Stimulated activated CD4-positive, alpha-beta T cell treated with anti-CD3 and anti-CD28 coated beads, Interleukin-15, amount 100 ng/mL, for 1 hour (primary cell): ENCODE measurements at places on chromosomes 7 and 10.

DNA sequence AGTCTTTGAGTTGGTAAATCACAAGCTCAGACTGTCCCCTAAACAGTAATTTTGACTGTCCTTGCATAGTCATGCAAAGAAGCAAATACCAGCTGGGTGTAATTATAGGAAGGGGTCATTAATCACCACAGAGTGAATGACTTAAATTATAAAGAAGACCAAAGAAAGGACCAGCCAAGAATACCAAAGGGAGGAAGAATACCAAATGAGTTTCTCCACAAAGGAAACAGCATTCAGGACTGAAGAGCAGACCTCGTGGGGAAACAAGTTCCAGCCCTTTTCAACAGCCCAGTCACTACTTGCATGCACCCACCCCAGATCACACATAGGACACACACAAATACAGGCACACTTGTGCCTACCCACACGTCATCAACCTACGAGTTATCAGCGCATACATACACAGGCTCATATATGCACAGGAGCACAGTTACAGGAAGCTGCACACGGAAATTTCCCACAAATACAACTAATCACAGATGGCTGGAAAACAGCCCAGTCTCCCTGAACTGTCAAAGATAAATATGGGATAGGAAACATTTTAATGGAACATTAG lies 77.6 kb downstream of the DENND2A start:
- no peak for DNase-seq

DNA sequence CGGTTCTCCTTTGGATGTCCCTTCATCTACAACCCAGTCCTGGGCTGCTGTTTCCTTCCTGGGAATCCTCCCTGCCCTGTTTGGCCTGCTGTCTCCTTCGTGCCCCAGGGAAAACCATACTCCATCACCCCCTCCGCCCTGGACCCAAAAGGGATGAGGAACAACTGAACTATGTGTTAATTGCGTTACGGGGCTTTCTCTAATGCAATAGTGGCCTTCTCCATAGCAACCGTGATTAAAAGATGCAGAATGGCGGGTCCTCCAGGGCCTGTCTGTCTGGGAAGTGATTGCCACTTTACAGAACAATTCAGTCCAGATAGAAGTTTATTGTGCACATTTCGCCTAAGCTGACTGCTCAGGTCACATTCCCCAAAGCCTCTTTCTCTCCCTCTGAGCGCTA lies 112.0 kb upstream of the FGFR2 start:
- no peak for DNase-seq

- no peak for DNase-seq
Measured at GRCh38 chr7:17132726-17133125, 165.7 kb upstream of the AHR start.

DNA sequence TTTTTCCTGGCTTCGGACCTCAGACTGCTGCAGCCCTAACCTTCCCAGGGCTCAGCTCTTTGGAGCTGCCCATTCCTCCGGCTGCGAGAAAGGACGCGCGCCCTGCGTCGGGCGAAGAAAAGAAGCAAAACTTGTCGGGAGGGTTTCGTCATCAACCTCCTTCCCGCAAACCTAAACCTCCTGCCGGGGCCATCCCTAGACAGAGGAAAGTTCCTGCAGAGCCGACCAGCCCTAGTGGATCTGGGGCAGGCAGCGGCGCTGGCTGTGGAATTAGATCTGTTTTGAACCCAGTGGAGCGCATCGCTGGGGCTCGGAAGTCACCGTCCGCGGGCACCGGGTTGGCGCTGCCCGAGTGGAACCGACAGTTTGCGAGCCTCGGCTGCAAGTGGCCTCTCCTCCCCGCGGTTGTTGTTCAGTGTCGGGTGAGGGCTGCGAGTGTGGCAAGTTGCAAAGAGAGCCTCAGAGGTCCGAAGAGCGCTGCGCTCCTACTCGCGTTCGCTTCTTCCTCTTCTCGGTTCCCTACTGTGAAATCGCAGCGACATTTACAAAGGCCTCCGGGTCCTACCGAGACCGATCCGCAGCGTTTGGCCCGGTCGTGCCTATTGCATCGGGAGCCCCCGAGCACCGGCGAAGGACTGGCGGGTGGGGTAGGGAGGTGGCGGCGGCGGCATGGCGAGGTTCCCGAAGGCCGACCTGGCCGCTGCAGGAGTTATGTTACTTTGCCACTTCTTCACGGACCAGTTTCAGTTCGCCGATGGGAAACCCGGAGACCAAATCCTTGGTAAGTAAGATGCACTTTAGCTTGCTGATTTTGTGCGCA lies at the start of gene PLXDC2:
TSS of gene PLXDC2 (plus strand) at position 22 of the 820 bp plus-strand sequence.
- no peak for DNase-seq

DNA sequence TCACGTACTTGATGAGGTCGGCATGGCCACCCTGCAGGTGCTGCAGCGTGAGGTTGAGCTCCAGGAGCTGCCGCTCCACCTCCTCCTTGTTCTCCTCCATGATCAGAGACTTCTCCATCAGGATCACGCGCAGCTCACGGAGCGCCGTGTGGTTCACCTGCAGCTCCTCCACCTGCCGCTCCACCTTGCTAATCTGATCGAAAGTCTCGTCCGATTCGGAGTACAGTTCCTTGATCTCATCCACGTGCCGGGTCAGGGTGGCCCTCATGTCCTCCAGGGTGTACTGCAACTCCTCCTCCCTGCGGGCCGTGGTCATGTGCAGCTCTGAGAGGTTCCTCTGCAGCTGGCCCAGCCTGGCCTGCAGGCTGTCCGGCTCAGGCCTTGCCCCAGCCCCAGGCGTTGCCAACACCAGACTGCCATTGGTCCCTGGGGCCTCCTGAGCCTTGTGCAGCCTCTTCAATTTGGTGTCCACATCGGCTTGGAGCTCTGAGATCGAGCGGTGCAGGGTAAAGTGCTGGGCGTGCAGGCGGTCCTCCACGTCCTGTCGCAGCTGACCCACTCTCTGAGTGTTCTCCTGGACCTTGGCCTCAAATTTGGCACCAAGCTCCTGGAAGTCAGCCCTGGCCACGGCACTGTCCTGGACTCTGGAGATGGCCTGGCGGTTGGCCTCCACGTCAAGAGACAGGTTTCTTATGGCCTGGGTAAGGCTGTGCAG lies 13.9 kb downstream of the MMRN2 start:
- DNase-seq = no peak

GRCh38 chr7:22868509-22868908 lies 45.9 kb upstream of the TOMM7 start:
- no peak for DNase-seq

GRCh38 chr10:44899450-44900080 lies 11.6 kb upstream of the TMEM72 start:
- DNase-seq = no peak

- no peak for DNase-seq
Measured at GRCh38 chr7:70113536-70113935, 515.3 kb downstream of the AUTS2 start.

DNA sequence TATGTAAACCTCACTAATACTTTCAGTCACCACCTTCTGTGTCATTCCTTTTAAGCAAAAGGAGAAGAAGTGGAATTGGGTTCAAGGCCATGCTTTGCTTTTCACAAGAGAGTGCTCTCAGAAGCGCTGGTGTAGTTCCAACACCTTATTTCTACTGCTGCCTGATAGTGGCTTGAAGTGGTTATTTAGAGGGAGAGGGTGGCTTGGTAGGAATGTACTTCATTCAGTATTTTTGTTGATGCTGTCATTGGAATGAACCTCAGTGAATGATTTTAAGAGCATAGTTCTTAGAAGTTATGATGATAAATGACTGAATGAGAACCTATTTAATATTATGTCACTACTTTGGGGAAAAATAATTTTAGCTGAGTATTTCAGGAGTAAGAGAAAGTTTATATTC lies 396.7 kb downstream of the EXOC4 start:
- DNase-seq = no peak

DNA sequence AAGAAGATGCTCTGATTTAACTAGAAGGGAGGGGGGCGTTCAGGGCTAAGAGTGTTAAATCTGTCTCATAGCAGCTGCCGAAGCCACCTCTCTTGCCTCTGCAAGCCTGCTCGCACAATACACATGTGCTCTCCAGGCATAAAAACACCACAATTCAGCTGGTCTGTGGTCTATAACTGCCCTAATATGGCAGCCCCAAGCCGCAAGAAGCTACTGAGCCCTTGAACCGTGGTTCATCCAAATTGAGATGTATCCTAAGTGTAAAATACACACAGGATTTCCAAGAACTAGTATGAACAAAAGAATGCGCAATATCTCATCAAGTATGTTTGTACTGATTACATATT lies 70.8 kb upstream of the FGFR2 start:
- DNase-seq = no peak

DNA sequence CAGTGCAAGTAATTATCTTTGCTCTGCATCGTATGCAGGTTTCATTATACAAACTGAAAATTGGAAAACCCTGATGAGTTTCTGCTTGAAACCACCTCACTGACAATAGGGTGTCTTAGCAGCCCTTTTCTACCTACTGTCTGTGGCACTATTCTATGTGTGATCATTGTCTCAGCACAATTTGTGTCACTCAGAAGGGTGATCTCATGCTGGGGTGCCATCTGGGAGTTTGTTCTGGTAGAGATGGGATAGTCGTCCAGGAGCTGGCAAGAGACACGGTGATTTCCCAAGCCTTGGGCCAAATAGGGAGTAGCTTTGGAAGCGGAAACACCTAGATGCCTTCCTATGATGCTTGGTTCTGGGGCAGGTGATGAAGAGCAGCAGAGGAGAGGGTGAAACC lies 186.3 kb downstream of the FRMD4A start:
- DNase-seq = no peak

- DNase-seq = no peak
Measured at GRCh38 chr7:15658247-15658646, 28.2 kb downstream of the MEOX2 start.

- DNase-seq = no peak
Measured at GRCh38 chr10:58969576-58969975, 206.9 kb upstream of the PHYHIPL start.

GRCh38 chr7:21966271-21966670 lies 20.6 kb upstream of the CDCA7L start:
- no peak for DNase-seq

GRCh38 chr10:60331886-60332285 lies 57.8 kb downstream of the ANK3 start:
- no peak for DNase-seq

- DNase-seq = no peak
Measured at GRCh38 chr7:64590971-64591370, 28.1 kb upstream of the ZNF680 start.

DNA sequence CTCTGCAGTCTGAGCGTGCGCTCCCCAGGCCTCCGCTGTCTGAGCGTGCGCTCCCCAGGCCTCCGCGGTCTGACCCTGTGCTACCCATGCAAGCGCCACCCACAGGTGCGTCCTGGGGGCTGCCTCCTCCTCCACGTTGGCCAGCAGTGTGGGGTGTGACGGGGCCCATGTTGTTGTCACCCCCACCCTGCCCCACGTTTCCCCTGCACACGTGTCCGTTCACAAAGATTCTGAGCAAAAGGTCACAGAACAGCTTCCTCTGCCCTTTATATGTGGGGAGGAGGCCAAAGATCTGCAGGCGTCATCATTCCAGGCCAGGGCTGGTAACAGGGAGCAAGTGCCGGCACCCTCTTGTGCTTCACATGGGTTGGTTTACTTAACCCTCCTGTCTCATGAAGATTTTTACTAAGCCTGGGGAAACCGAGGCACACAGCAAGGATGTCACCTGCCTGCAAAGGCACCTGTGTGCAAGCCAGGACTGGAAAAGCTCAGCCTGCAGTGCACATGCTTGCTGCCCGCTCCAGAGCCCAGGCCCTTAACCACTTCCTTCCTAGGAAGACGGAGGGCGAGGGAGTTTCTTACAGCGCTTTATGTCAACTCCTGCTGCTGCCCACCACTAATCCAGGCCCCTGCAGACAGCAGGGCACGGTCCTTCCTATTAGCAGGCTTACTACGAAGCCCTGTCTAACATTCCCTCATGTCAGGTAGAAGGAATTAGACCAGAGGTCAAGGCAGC lies 4.8 kb downstream of the GPR146 start:
- no peak for DNase-seq

DNA sequence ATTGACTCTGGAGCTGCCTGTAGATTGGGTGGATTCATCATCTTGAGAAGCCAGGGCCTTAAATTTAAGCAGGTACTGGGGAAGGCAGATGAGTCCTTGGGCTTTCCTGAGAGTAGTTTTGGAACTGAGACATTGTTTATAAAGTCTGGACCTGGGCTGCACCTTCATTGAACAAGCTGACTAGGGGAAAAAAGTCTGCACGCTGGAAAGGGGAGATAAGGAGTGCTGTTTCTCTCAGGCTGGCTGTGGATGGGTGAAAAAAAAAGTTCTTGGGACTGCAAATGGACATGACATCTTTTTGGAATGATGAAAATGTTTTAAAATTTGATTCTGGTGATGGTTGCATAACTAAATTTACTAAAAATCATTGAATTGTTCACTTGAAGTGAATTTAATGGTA lies 12.0 kb downstream of the SEC24C start:
- DNase-seq = no peak

- DNase-seq = no peak
Measured at GRCh38 chr10:132520177-132520811, 17.3 kb upstream of the INPP5A start.

DNA sequence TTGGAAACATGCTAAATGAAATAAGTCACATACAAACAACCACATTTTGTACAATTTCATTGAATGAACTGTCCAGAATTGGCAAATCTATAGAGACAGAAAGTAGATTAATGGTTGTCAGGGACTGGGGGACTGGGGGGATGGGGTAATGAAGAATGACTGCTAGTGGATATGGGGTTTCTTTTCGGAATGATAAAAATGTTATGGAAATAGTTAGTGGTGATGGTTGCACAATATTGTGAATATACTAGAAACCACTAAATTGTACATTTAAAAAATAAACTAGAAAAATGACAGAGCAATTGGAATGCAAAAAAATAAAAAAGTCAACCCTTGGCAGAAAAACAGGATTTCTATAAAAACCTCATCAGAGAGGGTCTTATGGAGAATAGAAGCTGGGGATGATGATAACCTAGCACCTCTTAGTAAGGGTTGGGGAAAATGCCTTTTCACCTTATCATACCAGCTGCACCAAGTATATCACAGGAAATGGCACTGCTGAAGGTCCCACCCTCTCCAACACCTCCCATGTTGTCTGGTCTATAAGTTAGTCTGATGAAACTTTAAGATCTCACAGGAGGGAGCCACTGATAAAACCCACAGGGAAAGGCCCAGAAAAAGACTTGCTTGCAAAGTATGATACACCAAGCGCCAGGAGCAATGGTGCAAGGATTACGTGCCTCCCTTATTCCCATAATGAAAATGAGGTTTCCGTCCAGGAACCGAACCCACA lies 23.1 kb upstream of the JAZF1 start:
- DNase-seq = no peak

GRCh38 chr10:124688889-124689670 lies 55.1 kb downstream of the FAM53B start:
- no peak for DNase-seq

DNA sequence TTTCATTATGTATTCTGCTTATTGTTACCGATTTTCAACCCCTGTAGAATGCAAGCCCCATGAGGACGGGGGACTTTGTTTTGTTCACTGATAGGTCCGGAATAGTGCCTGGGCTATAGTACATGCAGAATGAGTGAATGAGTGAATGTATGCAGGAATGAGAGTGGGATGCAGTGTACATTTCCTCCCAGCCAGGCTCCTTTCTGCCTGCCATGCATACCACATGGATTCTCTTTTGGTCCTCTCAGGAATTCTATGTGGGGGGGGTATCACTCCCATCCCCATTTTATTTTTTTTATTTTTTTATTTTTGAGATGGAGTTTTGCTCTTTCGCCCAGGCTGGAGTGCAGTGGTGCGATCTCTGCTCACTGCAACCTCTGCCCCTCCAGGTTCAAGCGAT lies 16.7 kb downstream of the TRIM56 start:
- no peak for DNase-seq
